ENCODE measurements at places on chromosomes 12 and 14. TPM values are rescaled to one million over a fixed set of nuclear protein-coding genes. Genes with fewer than 3 reads are reported as not detected.
A peak's percentile ranks its signal among the peaks of the same experiment; 100 is the strongest.

DNA sequence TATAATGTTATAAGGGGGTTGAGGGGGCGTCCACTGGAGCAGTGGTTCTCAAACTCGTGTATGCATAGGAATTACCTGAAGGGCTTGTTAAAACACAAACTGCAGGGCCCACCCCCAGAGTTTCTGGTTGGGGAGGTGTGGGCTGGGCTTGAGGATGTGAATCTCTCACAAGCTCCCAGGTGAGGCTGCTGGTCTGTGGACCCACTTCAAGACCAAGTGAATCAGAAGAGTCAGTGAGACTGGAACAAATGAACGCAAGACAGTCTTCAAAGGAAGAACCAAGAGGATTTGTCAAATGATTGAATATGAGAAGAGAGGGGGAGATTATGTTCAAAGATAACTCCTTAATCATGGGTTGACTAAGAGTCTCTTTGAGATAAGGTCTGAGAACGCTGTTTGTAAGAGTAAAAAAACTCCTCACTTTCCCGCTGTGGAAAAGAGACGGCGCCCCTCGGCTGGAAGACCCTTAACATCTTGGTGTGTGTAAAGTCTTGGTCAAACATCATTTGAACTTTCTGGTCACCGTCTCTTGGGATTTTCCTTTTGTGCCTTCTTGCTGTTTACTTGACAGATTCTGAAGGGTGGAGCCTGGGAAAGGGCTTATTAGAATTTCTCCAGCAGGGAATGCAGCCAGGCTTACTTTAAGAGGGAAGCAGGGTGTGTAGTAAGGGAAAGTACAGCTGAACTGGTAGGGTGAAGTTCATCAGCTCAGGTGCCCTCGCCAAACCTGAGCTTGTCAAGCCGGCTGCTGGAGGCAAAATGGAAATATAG is 5.3 kb upstream of the FOXN3 start:
- no peaks in the 10 kb centered on the region for H3K27me3 ChIP-seq
- peaks cover 5% of the 10 kb centered on the region for H3K36me3 ChIP-seq
- no peak overlapping the region for H3K4me3 ChIP-seq

DNA sequence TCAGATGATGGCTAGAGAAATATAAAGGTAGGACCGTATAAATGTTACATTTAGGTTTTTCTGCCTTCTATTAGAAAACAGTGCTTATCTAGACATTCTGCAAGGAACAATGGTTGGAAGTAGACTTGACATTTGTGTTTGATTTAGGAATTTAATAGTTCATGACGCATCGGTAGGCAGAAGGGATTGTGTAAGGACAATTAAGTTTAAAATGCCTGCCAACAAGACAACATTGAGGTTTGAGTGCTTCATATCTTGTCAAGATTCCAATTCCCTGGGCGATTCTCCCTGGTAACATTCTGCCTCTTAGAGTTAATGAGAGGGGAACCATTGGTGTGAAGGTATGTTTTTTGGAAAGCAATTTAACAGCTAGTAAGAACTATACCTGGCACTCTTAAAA is 186.8 kb upstream of the RBM19 start:
- H3K27me3 ChIP-seq: no peaks in the 10 kb centered on the region
- no peak for DNase-seq
- no peaks in the 10 kb centered on the region for H3K4me1 ChIP-seq
- H3K4me3 ChIP-seq: no peak overlapping the region
- H3K36me3 ChIP-seq: no peaks in the 10 kb centered on the region
- no peak overlapping the region for H3K27ac ChIP-seq

DNA sequence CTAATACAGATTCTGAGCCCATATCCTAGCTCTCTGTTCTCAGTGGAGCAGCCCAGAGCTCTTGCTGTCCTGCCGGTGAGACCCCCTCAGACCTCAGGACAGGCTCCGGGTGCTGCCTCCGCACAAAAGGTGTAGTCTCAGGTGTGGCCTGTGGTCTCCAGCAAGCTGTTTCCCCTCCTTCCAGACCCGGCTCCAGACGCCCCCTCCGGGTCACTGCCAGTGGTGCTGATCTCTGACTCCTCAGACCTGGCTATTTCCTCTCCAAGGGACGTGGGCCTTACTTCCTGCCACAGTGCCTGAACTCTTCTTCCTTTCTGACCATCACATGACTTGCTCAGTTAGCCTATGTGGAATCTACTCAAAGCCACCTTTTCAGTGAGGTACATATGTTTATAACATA is 337.5 kb downstream of the GLT1D1 start:
- no peaks in the 10 kb centered on the region for H3K4me1 ChIP-seq
- H3K27me3 ChIP-seq: no peaks in the 10 kb centered on the region
- H3K4me3 ChIP-seq: no peak overlapping the region
- no peaks in the 10 kb centered on the region for H3K36me3 ChIP-seq

GRCh38 chr12:99311373-99311772 is 336.2 kb upstream of the GARIN6 start:
- H3K36me3 ChIP-seq: no peaks in the 10 kb centered on the region
- H3K27ac ChIP-seq: no peak overlapping the region
- H3K4me1 ChIP-seq: no peaks in the 10 kb centered on the region
- no peak for DNase-seq
- no peak overlapping the region for H3K4me3 ChIP-seq
- H3K27me3 ChIP-seq: no peaks in the 10 kb centered on the region

- no peak overlapping the region for H3K27ac ChIP-seq
- no peaks in the 10 kb centered on the region for H3K4me1 ChIP-seq
Measured at GRCh38 chr12:117853600-117853999, 115.2 kb downstream of the KSR2 start.

GRCh38 chr14:36863271-36863670 is 201.6 kb downstream of the PAX9 start:
- no peak overlapping the region for H3K4me3 ChIP-seq
- H3K4me1 ChIP-seq: no peaks in the 10 kb centered on the region
- no peak overlapping the region for H3K27ac ChIP-seq
- no peaks in the 10 kb centered on the region for H3K27me3 ChIP-seq
- no peak for DNase-seq
- H3K36me3 ChIP-seq: no peaks in the 10 kb centered on the region

GRCh38 chr12:86710109-86710508 is 453.9 kb upstream of the MGAT4C start:
- H3K4me3 ChIP-seq: no peak overlapping the region
- H3K4me1 ChIP-seq: no peaks in the 10 kb centered on the region
- DNase-seq: no peak
- H3K27me3 ChIP-seq: no peaks in the 10 kb centered on the region

DNA sequence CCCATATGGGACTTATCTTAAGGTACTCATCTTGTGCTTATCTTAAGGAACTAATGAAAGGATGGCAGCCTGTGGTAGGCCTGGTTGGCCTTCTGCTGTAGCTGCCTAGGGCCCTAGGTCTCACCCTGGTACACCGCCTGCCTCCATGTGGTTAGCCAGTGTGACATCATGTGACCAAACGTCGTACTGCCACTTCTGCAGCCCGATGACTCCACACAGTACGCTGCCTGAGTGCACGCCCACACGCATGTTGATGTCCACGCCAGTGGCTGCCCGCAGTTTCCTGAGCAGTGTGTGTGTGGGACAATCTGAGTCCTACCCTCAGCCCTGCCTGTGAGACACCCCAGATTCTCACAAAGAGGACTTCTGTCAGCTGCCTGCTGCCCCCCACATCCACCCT is 5.1 kb downstream of the ADCY4 start:
- no peak overlapping the region for H3K27ac ChIP-seq
- H3K27me3 ChIP-seq: peaks cover 15% of the 10 kb centered on the region
- DNase-seq: no peak
- no peak overlapping the region for H3K4me3 ChIP-seq
- H3K36me3 ChIP-seq: no peaks in the 10 kb centered on the region

- H3K4me1 ChIP-seq: no peaks in the 10 kb centered on the region
- DNase-seq: no peak
- no peaks in the 10 kb centered on the region for H3K36me3 ChIP-seq
- no peak overlapping the region for H3K27ac ChIP-seq
- no peaks in the 10 kb centered on the region for H3K27me3 ChIP-seq
- H3K4me3 ChIP-seq: no peak overlapping the region
Measured at GRCh38 chr12:19933924-19934323, 434.4 kb upstream of the PDE3A start.

- H3K4me1 ChIP-seq: no peaks in the 10 kb centered on the region
- H3K4me3 ChIP-seq: peak overlapping the region; percentile 7
- no peak overlapping the region for H3K27ac ChIP-seq
- H3K36me3 ChIP-seq: peaks cover 9% of the 10 kb centered on the region
- no peaks in the 10 kb centered on the region for H3K27me3 ChIP-seq
- DNase-seq: no peak
Measured at GRCh38 chr12:59737725-59738463, 142.1 kb downstream of the SLC16A7 start.

- no peak overlapping the region for H3K4me3 ChIP-seq
- DNase-seq: no peak
- no peaks in the 10 kb centered on the region for H3K27me3 ChIP-seq
- H3K36me3 ChIP-seq: peaks cover 6% of the 10 kb centered on the region
- peaks cover 61% of the 10 kb centered on the region for H3K4me1 ChIP-seq
Measured at GRCh38 chr12:29707846-29708245, 75.9 kb downstream of the TMTC1 start.

GRCh38 chr12:121274036-121274763 is 22.3 kb downstream of the CAMKK2 start:
- no peaks in the 10 kb centered on the region for H3K27me3 ChIP-seq
- DNase-seq: no peak
- no peak overlapping the region for H3K4me3 ChIP-seq
- H3K27ac ChIP-seq: no peak overlapping the region
- H3K36me3 ChIP-seq: peaks cover 47% of the 10 kb centered on the region

- H3K27me3 ChIP-seq: no peaks in the 10 kb centered on the region
- DNase-seq: no peak
- peaks cover 25% of the 10 kb centered on the region for H3K4me1 ChIP-seq
- H3K36me3 ChIP-seq: no peaks in the 10 kb centered on the region
- H3K4me3 ChIP-seq: peak overlapping the region; percentile 15
Measured at GRCh38 chr12:59041241-59042121, 121.2 kb upstream of the LRIG3 start.

GRCh38 chr14:63448841-63449240 is 94.3 kb downstream of the PPP2R5E start:
- no peak for DNase-seq
- H3K27me3 ChIP-seq: no peaks in the 10 kb centered on the region
- no peak overlapping the region for H3K4me3 ChIP-seq
- peaks cover 4% of the 10 kb centered on the region for H3K4me1 ChIP-seq
- H3K27ac ChIP-seq: no peak overlapping the region

GRCh38 chr14:70291396-70291795 is 68.1 kb downstream of the COX16 start:
- H3K4me1 ChIP-seq: no peaks in the 10 kb centered on the region
- no peak overlapping the region for H3K27ac ChIP-seq
- no peaks in the 10 kb centered on the region for H3K27me3 ChIP-seq
- H3K36me3 ChIP-seq: no peaks in the 10 kb centered on the region

DNA sequence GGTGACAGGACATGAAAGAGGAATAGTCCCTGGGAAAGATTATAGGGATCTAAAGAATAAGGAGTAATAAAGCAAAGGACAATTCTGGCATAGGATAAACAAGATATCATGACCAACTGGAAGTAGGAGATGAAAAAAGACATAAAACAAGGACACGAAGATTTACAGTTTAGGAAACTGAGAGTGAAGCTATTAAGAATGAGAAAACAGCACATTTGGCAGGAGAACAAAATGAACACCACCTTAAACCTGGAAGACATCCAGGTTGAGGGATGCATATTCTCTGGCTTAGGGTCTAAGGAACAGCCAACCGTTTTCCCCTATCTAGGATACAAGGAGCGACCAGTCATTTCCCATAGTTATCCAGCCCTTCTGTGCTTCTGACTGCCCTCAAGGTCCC is 1.9 kb downstream of the TRIP11 start:
- H3K27me3 ChIP-seq: no peaks in the 10 kb centered on the region
- DNase-seq: peak; percentile 17
- H3K4me3 ChIP-seq: peak overlapping the region; percentile 85
- no peak overlapping the region for H3K27ac ChIP-seq
- H3K4me1 ChIP-seq: peaks cover 43% of the 10 kb centered on the region
- H3K36me3 ChIP-seq: no peaks in the 10 kb centered on the region

GRCh38 chr12:132713123-132713522 is 2.5 kb downstream of the PGAM5 start:
- peaks cover 40% of the 10 kb centered on the region for H3K36me3 ChIP-seq
- no peak for DNase-seq
- H3K27ac ChIP-seq: no peak overlapping the region
- H3K4me3 ChIP-seq: no peak overlapping the region
- peaks cover 38% of the 10 kb centered on the region for H3K4me1 ChIP-seq

DNA sequence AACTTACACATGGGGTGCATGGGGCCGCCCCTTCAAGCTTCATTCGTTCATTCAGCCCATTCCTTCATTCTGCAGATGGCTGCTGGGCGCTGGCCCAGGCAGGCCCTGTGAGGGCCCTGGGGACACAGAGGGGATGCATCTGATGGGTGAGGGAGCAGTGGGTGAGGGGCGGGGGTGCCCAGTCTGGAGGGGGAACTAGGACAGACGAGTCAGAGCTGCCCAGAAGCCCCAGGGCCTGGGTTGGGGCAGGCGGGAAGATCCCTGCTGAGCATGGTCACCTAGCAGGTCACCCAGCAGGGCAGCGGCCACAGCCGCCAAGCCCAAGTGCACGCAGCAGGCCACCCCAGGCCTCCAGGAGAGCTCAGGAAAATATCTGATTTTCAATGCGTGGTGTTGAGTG is 14.1 kb downstream of the TRMT61A start:
- no peaks in the 10 kb centered on the region for H3K36me3 ChIP-seq
- peak overlapping the region; percentile 94 for H3K27ac ChIP-seq
- H3K4me1 ChIP-seq: peaks cover 98% of the 10 kb centered on the region
- DNase-seq: no peak

DNA sequence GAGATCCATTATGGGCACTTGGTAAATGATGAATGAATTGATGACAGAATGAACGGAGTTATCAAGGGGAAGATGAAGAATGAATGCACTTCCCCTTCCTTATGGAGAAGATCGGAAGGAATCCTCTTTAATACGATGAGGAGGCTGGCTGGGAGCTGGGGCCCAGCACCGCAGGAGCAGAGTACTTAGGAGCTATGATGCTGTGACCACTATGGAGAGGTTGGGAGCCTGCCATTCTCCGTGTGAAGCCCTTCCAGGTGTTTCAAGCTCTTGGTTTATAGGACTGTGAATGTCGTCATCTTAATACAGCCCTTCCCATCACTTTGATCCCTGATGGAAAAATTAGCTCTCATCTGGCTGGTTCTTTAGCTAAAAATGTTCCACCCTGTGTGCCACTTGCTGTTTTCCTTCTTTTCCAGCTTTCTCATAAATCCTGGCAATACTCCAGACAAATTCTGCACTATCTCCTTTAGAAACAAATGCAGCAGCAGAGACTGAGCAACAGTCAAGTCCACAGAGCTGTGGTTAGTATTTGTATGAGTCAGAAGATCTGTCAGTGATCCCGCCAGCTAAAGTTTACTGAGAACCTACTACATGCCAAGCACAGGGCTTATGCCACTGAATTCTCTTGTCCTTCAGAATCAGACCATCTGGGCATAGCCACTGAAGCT is 263.1 kb upstream of the CRY1 start:
- H3K36me3 ChIP-seq: no peaks in the 10 kb centered on the region
- H3K4me1 ChIP-seq: no peaks in the 10 kb centered on the region
- H3K4me3 ChIP-seq: no peak overlapping the region

GRCh38 chr12:49584591-49584990 is 16.6 kb upstream of the MCRS1 start:
- no peak overlapping the region for H3K4me3 ChIP-seq
- H3K36me3 ChIP-seq: peaks cover 10% of the 10 kb centered on the region
- no peaks in the 10 kb centered on the region for H3K27me3 ChIP-seq
- H3K27ac ChIP-seq: no peak overlapping the region
- peaks cover 28% of the 10 kb centered on the region for H3K4me1 ChIP-seq
- no peak for DNase-seq

DBX2 gene
- total RNA-seq: not detected

SLCO1A2 gene
- total RNA-seq: not detected

GYS2 gene
- not detected for total RNA-seq

LRRC43 gene
- 1.3 TPM for total RNA-seq

ZC2HC1C gene
- total RNA-seq: 5.0 TPM

SLC5A8 gene
- not detected for total RNA-seq

TCL1B gene
- not detected for total RNA-seq

KRT2 gene
- total RNA-seq: not detected

Measured in esophagus muscularis mucosa (tissue), 4 donors.